ENCODE measurements at places on chromosomes 12 and 14. TPM values are rescaled to one million over a fixed set of nuclear protein-coding genes. Genes with fewer than 3 reads are reported as not detected.

DNA sequence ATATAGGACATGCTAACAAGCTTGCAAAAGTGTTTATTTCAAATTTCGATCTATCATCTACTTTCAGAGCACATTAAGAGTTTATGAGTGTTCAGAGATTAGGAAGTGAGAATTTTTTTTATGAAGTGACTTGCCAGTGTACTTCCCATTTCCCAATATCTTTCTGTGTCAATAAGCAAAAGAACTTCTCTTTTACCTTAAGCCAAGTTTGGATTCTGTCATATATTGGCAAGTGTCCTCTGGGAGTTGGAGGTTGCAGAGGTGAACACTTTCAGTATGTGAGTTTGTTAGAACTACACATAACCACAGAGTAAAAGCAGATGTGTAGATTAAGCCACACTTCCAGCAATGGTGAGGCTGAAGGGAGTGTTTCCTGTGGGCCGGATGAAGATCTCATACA lies 16.6 kb upstream of the KLRF1 start:
- no peak for DNase-seq

GRCh38 chr14:73245480-73246325 lies 8.4 kb downstream of the PAPLN start:
- DNase-seq: peak; percentile 92

DNA sequence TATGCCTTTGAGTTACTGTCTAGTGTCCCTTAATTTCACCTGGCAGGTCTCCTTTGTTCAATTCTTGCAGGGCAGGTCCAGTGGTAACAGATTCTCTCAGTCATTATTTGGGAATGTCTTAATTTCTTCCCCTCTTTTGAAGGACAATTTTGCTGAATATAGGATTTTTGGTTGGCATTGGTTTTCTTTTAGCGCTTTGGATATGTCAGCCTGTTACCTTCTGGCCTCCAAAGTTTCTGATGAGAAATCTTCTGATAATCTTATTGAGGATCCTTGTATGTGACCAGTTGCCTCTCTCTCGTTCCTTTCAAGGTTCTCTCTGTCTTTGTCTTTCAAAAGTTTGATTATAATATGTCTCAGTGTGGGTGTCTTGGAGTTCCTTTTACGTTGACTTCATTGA lies 38.1 kb downstream of the ZDHHC17 start:
- DNase-seq: no peak

- DNase-seq: no peak
These were observed 155.4 kb upstream of the PDE3A start for GRCh38 chr12:20212658-20213555.

DNA sequence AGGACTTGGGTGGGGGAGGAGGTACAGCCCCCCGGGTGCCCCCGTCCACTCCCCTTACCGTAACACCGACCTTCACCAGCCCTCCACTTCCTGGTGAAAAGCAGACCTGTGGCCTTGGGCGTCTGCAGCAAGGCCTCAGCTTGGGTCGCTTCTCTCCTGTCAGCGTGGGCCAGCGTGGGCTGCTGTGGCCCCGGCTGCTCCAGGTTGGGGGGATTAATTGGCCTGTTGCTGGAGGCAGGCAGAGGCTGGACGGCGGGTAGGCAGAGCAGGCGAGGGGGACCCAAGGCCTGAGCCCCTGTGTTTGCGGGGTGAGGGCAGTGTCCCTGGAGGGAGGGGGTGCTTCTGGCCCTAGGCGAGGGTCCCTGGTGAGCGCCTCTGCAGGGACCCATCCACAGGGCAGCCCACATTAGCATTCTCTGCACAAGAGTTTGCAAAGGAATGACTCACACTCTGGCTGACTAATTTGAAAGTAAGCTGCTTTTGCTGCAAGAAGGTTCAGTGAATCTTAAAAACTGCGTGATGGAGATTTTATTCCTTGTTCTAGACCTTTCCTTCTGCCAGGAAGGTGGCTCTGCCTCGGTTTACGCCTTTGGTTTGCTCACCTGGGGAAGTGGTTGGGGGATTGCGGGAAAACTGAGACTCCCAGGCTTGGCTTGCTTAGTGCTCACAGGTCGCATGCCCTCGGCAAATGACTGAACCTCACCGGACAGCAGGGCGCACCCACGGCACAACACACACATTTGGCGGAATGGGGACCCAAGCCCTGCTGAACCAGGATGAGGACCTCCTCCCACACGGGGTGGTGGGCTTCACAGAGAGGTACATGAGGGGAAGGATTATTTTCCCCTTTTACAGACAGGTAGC lies 37.9 kb upstream of the DLK1 start:
- no peak for DNase-seq

- no peak for DNase-seq
These were observed 16.1 kb downstream of the WNK1 start for GRCh38 chr12:768434-768833.

DNA sequence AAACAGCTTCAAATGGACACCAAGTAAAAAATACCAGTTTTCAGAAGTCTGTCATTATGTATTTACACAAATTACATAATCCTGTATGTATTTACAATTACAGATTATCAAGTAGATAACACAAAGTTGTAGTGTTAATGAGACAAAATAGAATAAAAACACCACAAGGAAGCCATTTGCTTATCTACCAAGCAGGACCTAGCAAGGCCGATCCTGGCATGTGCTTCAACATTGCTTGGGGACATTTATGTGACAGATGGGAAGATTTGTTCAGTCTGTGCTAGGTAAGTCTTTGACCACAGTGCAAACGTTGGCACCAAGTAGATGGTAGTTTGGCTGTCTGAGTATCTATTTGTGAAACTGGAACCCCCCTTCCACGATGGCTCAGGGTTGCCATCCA lies 35.8 kb downstream of the BCAT1 start:
- DNase-seq: no peak

DNA sequence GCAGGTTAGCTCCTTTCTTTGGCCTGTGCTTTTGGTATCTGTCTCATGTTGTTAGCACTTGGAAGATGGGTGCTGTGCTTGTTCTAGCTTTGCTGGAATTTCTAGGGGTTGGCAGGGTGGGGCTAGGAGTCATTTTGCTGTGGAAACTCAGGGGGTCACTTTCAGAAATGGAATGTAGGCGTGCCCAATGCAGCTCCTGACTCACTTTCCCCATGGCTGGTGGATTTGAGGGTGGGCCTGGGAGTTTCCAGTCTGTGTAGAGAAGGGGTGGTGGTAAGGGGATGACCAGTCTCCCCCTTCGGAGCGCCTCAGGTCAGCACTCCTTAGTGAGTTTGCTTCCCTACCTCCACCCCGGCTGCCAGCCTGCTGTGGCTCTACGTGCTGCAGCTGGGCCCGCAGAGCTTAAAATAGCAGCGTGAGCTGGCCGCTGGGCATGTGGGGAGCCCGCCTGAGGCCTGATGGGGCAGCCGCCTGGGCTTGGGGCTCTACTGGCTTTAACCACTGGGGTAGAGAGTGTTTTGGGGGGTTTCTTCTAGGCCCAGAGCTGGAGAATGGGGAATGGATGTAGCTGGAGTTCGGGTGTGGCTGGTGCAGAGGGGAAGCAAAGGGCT lies 108.2 kb downstream of the TSPAN9 start:
- no peak for DNase-seq

DNA sequence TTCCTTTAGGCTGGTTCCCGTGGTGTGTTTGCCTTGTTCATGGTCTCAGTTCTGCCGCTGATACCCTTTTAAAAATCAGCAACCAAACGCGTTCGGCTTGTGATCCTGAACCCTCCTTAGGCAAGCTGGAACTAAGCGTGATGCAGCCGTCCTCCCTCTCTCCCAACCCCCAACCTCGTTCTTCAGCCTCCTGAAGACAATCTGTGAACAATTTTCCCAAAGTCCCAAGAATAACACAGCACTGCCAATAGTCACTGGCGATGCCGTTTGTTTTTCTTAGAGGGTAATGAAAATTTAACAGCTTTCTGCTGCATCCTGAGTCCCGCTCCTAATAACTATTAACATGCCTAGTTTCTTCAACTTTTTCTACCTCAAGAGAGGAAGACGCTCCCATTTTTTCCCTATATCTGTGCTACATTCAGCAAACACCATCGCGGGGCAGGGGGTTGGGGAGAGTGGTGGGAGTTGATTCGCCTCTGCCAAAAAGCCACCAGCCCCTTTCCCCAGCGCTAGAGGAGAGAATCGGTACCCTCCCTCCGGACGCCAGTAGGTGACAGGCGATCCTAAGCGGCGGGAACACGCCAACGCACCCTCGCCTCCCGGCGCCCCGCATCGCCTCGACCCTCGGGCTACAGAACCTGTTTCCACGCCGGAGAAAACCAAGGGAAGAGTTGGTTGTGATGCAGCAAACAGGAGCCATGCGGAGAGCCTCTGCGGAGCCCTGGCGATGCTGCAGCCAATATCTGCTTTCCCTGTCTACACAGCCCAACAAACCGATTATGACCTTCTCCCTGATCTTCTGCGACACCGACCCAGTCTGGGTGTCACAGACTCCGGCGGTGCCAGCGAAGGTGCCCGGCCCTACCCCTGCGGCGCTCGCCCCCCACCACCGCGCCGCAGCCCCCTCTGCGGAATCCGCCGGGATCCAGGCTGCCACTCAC lies 752 bp downstream of the PRICKLE1 start:
- DNase-seq: no peak

DNA sequence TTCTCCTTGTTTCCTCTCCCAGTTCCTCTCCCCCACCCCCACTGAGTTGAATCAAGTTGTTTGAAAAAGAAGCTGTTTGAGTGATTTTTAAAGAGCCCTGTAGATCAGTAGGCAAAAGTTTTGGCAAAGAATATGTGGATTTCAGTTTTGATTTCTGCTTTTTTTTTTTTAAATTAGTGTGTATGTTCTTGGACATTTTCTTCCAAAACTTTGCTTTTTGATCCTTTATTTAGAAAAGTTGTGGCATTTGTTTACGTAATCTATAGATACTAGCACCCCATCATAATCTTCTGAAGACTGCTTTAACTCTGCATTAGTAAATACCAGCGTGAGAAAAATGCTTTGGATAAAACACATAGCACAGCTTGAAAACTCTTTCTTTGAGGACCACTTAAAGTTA lies 190.3 kb upstream of the SEL1L start:
- DNase-seq: no peak

DNA sequence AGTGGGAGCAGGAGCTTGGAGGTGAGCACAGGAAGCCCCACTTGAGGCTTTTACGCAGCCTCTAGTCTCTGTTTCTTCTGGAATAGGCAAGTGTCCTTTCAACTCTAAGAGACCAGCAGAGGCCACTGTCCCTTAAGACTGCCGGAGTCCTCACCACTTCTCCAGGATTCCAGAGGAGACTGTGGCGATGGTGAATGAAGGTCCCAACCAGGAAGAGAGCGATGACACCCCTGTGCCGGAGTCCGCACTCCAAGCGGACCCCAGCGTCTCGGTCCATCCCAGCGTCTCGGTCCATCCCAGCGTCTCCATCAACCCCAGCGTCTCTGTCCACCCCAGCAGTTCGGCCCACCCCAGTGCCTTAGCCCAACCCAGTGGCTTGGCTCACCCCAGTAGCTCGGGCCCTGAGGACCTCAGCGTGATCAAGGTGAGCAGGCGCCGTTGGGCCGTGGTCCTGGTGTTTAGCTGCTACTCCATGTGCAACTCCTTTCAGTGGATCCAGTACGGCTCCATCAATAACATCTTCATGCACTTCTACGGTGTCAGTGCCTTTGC lies 442 bp downstream of the FLVCR2 start:
- no peak for DNase-seq

DNA sequence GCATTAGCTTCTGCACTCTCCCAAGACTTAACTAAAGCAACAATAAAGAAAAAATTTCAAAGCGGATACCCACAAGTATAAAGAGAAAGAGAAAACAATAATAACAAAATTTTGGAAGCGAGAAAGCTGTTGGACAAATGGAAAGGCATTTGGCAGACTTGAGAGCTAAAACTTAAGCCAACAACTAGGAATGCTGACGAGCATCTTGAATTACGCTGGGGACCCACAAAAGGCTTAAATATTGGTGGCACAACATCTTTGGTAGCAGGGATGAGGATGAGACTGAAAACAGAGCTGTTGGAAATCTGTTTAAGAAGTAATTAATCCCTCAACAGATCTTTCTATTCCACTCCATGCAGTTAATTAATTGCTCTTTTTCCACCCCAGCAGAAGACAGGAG lies 49.8 kb downstream of the LLPH start:
- DNase-seq: no peak

GRCh38 chr12:9969673-9970072 lies 1.5 kb upstream of the CLEC12A start:
- no peak for DNase-seq

DNA sequence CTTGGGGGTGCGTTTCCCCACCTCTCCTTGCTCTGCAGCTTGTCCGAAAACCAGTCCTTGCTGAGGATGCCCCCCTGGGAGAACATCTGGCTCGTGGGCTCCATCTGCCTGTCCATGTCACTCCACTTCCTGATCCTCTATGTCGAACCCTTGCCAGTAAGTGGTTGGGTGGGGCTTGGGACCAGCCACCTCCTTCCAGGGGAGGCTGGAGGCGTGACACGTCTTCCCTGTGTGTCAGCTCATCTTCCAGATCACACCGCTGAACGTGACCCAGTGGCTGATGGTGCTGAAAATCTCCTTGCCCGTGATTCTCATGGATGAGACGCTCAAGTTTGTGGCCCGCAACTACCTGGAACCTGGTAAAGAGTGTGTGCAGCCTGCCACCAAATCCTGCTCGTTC lies 57.5 kb downstream of the ANAPC7 start:
- no peak for DNase-seq

- DNase-seq: peak; percentile 82
These were observed 120.9 kb downstream of the TMEM132C start for GRCh38 chr12:128387811-128388422.

DNA sequence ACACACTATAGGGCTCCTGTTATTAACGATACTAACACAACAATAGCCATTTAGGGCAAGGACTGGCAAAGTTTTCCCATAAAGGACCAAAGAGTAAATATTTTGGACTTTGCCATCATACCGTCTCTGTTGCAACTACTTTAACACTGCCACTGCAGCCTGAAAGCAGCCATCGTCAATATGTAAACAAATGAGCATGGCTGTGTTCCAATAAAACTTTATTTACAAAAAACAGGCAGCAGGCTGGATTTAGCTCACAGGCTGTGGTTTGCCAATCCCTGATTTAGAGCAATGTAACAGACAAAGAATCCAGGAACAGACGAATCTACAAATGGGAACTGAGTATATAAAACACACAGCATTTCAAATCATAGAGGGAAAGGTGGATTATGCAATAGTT lies 84.1 kb downstream of the FRMD6 start:
- DNase-seq: no peak

DNA sequence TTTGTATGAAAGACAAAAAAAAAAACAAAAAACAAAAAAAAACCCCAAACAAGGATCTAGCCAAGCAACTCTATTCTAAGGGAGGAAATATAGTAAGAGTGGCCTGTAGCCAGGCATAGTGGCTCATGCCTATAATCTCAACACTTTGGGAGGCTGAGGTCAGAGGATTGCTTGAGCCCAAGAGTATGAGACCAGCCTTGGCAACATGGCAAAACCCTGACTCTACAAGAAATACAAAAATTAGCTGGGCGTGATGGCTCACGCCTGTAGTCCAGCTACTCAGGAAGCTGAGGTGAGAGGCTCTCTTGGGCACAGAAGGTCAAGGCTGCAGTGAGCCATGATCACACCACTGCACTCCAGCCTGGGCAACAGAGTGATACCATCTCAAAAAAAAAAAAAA lies 47.9 kb downstream of the TMEM117 start:
- DNase-seq: no peak

GRCh38 chr12:21818627-21819026 lies 44.1 kb upstream of the KCNJ8 start:
- no peak for DNase-seq

PPM1H gene
- 0.65 TPM for total RNA-seq

ESPL1 gene
- total RNA-seq: 9.4 TPM

GON7 gene
- total RNA-seq: 60.3 TPM

MRPS35 gene
- 41.3 TPM for total RNA-seq

Measured in Karpas-422 (cell line).